ENCODE measurements at places on chromosomes 3 and 15. TPM values are rescaled to one million over a fixed set of nuclear protein-coding genes. Genes with fewer than 3 reads are reported as not detected.

- DNase-seq: no peak
Measured at GRCh38 chr3:63295356-63295755, 17.2 kb downstream of the SYNPR start.

GRCh38 chr15:98755781-98756180, 107.4 kb downstream of the IGF1R start:
- no peak for DNase-seq

DNA sequence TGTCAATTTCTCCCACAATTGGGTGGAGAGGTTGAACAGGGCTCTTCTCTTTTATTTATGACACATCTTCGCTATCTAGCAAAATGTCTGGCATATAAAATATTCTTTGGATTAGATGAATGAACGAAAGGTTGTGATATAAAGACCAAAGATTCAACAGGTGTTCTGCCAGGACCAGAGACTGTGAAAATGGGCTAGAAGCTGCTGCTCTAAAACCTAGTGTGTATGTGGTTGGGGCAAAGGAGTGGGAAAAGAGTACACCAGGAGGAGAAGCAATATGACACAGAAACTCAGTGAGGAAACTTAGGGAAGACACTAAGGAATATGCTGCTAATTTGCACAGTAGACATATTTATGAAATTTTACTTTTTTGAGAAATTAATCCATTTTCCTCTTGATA, 102.0 kb upstream of the CCDC80 start:
- DNase-seq: no peak

GRCh38 chr15:63881431-63881830, 47.7 kb upstream of the HERC1 start:
- peak; percentile 81 for DNase-seq

PARP15 gene
- total RNA-seq: 35.3 TPM

SLC22A14 gene
- total RNA-seq: not detected
